ENCODE measurements at places on chromosomes 11 and 22.

GRCh38 chr11:29296680-29297079 lies 720.1 kb downstream of the KCNA4 start:
- DNase-seq: no peak

- no peak for DNase-seq
Observed at GRCh38 chr11:16921019-16921418, 93.2 kb downstream of the PLEKHA7 start.

GRCh38 chr11:2267306-2267850 lies 3.0 kb downstream of the ASCL2 start:
- DNase-seq: no peak

DNA sequence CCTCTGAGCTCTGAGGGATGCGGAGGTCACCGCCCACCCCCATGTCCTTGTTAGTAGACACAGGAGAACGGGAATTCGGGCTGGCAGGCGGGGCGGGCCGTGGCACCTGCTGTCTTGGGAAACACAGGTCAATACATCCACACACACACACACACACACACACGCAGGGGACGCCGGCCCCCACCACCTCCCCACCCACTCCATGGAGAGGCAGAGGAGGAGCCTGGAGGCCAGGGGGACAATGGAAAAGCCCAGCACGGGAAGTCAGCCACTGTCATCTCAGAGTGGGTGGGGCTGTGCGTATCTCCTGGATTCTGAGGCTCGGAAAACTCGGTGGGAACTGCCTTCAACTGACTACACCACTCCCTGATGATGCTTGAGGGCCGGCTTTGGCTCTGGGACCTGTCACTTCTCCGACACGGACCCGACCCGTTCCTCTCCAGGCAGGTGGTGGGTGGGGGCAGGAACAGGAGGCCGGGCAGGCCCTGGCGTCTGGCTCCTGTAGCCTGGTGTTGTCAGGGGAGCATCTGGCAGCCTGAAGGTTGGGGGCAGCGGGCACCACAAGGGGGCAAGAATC lies 18.5 kb upstream of the TMEM184B start:
- no peak for DNase-seq

- DNase-seq: peak; percentile 20
Observed at GRCh38 chr11:78961247-78961646, 386.6 kb upstream of the NARS2 start.

GRCh38 chr11:41225856-41226633 lies 233.4 kb downstream of the LRRC4C start:
- no peak for DNase-seq

All from iris pigment epithelial cell (primary cell).